ENCODE measurements at places on chromosomes 13 and 19. TPM values are rescaled to one million over a fixed set of nuclear protein-coding genes. Genes with fewer than 3 reads are reported as not detected.

PLIN5 gene
- 0.10 TPM for total RNA-seq

FGF14 gene
- total RNA-seq: not detected

ZNF649 gene
- total RNA-seq: 0.36 TPM

CYP2B6 gene
- not detected for total RNA-seq

TNNI3 gene
- total RNA-seq: 8.1 TPM

LRRC63 gene
- total RNA-seq: 0.08 TPM

Measured in A549 treated with AZD2906 at 1 μM for 4 hours (cell line).